ENCODE measurements at places on chromosomes 3 and 15.

DNA sequence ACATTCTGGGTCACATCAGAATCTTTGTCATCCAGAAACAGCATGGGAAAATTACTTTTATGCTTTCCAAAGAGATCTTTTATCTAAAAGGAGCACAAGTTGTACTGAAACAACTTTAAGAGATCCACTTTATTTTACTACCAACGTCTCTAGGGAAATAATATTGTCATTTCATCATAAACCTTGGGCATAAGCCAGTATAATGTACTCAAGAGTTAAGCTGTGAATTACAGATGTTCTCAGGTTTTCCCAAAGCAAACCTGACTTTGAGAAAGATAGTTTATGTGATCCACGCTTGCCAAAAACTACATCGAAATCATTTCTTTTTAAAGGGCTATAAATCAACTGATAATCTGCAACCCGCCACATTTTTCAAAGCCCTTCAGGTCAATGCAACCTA, 124.1 kb upstream of the CRBN start:
- no peak for DNase-seq

DNA sequence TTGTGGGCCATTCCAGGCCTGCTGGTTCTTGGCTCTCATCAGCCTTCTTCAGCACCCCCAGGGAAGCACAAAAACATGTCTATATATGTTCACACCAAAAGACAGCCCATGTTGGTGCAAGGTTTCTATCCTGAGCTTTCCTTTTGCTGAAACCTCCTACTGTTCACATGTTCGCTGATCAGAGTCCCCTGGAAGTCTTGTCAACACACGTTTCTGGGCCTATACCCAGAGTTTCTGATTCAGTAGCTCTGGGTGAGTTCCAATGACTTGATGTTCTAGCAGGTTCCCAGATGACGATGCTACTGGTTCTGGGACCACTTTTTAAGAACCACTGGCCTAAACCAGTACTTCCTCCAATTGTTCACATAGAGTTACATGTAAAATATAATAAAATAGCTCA, 46.0 kb downstream of the SUCNR1 start:
- no peak for DNase-seq

DNA sequence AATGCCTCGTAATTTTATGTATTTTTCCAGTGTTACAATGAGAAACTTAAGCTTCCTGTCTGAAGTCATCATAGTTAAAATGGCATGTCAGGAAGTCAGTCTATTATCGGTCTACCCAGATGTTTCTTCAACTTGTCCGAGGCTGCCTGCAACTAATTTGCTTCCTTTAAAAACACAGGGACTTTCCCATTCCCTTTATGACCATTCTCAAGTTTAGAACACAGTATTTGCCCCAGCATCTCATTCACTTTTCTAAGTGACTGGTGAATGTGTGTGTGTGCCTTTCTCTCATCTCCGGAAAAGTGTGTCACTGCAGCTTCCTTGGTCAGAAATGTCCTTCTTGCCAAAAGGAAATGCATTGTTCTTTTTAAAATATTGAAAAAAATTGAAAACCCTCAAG, 466.6 kb downstream of the RAP2B start:
- DNase-seq = no peak

DNA sequence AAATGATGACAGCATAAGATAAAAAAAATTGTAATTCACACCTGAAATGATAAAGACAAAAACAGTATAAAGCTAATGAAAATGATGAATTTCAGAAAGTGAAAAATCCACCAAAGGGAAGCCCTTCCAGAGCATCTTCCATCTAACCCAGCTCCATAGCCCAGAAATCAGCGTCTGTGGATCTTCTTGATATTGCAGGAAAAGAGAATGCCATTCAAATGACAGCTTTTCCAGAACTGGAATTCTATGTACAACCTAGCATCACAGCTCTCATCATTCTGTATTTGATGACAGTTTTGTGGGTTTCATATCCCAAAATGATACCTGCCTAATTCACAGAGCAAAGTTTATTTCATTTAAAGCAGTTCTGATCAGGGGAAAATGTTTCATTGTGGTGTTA, 267.3 kb downstream of the FHIT start:
- no peak for DNase-seq

GRCh38 chr3:122091602-122092295, 36.6 kb downstream of the CD86 start:
- no peak for DNase-seq

- no peak for DNase-seq
These were observed 300.5 kb upstream of the LRRFIP2 start for GRCh38 chr3:37474901-37475331.
